DMS 273 treated with DMSO at 0.1 percent for 48 hours (cell line): ENCODE measurements at places on chromosomes 12 and 14.

GRCh38 chr12:100959481-100959880 lies 164.9 kb downstream of the ANO4 start:
- DNase-seq: no peak

DNA sequence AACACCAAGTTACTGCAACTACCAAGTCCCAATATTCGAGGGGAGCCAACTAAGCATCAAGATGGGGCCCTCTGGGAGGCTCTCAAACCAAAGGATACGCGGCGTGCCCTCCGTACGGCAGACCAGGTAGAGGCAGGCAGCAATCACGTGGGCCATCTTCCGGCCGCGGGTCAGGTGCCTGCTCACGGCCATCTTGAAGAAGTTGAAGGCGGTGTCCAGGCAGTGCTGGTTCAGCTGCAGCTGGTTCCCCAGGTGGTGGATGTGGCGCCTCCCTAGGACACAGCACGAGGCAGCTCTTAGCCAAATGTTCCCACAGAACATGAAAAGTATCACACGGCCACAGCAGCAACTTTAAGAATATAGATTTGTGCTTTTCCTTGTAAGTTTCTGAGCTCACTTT lies 24.3 kb downstream of the BTBD6 start:
- DNase-seq: no peak

GRCh38 chr12:7439579-7440505 lies 4.1 kb downstream of the CD163L1 start:
- no peak for DNase-seq

DNA sequence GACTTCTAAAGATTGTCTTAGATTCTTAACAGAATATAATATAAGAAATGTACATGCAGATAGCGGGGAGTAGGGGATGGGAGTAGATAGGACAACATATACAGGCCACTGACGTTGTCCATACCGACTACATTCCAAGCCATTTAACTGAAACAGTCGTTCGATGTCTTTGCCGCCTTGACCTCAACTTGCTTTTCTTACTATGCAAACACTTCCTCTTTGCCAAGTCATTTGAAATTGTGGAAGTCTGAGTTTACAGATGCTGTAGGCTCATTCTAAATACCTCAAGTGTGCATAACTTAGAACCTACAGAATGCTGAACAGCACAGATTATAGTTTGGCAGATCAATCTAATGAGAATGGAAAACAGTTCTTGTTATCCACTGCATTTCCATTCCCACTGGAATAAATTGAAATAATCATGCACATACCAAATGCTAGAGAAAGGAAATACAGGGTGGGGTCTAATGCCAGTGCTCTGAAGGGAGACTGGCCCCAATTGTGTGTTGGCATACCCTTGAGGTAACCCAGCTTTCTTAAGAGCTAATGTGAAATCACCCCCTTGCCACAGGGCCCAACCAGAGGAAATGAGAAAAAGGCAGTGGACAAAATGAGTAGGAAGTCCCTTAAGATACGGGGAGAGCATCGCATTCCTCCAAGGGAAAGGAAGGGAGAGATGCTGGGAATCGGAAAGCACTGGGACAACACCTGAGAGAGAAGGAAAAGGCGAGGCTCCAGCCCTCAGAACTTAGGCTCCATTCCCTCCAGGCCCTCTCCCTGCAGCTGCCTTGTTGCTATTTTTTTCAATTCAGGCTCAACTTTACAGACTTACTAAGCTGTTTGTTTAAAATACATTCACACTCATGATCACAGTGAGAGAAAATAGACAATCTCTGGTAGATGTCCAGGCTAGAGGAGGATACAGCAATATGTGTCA lies 380.9 kb upstream of the TMTC1 start:
- no peak for DNase-seq

DNA sequence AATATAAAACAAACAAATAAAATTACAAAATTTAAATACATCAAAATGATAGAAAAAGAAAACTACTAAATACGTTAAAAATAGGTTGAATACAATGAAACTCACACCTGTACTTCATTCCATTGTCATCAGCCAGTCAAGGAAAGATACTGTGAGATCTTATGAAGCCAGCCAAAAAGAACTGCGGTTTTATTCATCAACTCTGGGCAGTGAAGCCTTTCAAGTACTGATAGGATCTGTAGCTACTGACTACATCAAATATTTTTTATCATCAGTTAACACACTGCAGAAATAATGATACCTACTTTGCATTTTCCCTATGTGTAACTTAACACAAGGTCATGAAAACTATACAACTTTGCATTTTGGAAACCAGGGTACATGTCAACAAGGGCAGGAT lies 46.3 kb upstream of the FAR2 start:
- no peak for DNase-seq

DNA sequence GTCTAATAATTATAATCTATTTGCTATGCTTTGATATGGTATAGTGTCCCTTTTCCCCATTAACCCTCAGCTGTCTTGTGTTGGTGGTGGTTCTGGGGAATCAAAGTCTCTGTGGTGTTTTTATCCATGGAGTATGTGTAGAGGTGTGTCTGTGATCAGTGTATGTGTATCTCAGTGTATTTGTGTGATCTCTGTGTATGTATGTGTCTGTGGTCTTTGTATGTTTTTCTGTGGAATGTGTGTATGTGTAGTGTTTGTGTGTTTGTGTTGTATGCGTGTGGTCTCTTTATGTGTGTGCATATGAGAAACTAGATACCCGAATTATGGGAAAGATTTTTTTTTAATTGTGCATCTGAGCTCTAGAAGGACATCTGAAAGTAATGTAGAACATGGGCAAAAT lies 1.1 kb downstream of the GPR33 start:
- DNase-seq: no peak

GRCh38 chr12:120614848-120615247 lies 25.6 kb upstream of the CABP1 start:
- DNase-seq: no peak

DNA sequence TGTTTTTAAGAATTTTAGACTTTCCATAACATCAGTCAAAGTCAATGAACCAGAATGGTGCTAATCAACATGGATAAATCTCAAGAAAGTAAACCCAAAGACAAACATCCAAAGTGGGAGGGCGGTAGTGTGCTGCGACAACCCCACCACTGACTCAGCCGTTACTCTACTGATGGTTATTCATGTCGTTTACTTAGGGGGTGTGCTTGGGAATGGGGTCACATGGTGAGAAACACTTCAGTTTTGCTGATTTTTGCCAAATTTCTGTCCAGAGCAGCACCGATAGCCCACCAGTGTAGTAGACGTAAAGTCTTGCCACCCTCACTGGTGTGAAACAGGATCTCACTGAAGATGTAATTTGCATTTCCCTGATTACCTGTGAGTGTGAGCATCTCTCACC lies 99.9 kb downstream of the ADGRD1 start:
- no peak for DNase-seq
